GM23248 (cell line): ENCODE measurements at places on chromosomes 3 and 15.

DNA sequence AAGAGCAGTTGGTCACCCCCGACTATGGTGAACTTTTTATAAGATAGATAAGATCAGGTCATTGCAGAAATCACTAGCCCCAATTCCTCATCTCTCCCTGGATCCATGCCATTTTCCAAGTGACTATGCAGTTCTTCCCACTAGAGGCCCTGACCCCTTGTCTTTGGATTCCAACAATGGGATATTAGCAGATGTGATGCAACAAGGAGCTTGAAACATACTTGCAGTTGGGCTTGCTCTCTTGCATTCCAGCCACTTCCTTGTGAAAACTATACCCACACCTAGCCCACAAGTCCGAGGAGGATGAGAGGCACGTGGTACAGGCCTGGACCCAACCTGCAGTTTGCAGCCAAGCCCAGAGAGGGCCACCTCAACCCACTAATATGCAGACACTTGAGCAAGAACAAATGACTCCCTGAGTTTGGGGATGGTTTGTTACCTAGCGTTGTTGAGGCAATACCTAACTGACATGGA lies 60.6 kb downstream of the SUCLG2 start:
- peak; percentile 34 for DNase-seq

DNA sequence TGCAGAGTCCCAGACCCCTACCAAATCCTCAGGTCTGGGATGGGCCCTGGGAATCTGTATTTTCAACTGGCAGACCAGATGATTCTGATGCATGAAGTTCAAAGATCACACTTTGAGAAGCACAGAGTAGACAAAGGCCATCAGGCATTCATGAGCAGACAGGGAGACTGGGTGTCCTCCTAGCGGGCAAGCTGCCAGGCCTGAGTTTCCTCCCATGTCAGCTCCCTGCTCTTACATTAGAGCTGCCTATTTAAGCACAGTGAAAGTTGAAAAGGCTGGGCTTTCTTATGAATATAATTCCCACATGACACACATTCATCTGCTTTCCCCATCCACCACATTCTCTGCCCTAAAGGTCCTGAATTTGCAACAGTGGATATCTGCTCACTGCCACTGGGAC lies 14.0 kb downstream of the CAPN3 start:
- no peak for DNase-seq

- DNase-seq: no peak
Observed at GRCh38 chr15:74208496-74208895, 5.9 kb upstream of the STRA6 start.

- peak; percentile 41 for DNase-seq
Observed at GRCh38 chr3:56855856-56856512, 54.2 kb upstream of the ARHGEF3 start.

DNA sequence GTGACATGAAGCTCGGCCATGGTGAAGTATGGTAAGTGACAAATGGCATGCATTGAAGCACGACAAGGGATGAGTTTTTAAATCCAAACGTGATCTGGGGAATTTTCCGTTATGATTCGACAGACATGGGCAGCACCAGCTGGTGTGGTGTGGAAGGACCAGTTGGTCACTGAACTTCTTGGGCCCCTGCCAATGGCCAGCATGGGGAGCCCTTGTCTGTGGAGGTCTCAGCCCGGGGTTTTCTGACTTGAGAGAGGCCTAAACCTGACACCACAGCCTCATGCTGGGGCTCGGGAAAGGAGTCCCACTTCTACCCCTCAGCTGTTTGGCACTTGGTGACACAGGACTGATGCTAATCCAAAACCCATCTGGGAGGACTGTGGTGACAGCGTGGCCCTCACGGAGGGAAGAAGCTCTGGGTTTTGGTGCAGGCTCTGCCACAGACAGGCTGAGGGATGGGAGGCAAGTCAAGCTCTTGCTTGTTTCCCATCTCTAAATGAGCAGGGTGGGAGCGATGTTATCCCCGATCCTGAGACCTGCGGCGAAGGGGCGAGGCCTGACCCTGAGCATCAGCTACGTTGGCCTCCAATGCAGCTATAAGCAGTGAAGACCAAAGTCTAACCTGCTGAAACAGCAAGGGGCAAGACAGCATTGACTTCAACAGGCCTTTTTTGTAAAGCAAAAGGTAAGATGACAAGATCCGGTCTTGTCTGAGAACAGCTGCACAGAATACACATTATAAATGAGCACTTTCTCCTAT lies 69.5 kb downstream of the ATP1B3 start:
- DNase-seq: no peak

DNA sequence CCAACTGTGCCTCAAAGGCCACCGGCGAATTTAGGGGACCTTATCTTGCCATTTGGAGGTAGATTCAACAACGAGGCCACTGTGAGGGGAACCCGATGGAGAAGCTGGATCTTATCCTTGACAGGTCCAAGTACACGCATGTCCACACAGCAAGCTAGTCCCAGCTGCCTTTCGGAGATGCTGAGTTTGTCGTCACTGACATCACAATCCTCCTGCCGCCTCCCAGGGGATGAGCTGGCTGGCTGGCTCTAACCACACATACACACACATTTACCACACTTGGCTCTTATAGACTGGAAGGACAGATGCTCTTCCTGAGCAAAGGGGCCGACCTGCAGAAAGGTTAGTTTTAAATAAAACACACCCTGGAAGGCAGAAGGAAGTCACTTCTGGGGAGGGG lies 176.3 kb downstream of the STT3B start:
- DNase-seq: no peak

- DNase-seq: peak; percentile 70
Observed at GRCh38 chr3:123843668-123844067, 40.5 kb downstream of the MYLK start.

- no peak for DNase-seq
Observed at GRCh38 chr15:67110361-67110781, 45.0 kb downstream of the SMAD3 start.
